Naive B cell (primary cell): ENCODE measurements at places on chromosomes 13 and 19. TPM values are rescaled to one million over a fixed set of nuclear protein-coding genes. Genes with fewer than 3 reads are reported as not detected.

The ZFP82 gene
- 23.7 TPM for polyA plus RNA-seq

DNA sequence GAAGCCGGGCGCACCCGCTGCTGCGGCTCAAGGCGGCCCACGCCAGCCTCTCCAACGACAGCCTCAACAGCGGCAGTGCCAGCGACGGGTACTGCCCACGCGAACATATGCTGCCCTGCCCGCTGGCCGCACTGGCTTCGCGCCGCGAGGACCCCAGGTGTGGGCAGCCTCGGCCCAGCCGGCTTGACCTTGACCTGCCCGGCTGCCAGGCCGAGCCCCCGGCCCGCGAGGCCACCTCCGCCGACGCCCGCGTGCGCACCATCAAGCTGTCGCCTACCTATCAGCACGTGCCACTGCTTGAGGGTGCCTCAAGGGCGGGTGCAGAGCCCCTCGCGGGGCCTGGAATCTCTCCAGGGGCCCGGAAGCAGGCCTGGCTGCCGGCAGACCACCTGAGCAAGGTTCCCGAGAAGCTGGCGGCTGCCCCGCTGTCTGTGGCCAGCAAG is 13.0 kb downstream of the C19orf25 start:
- H3K4me1 ChIP-seq = peaks cover 6% of the 10 kb centered on the region
- no peaks in the 10 kb centered on the region for H3K27me3 ChIP-seq
- H3K4me3 ChIP-seq = no peak overlapping the region
- H3K27ac ChIP-seq = no peak overlapping the region
- H3K36me3 ChIP-seq = no peaks in the 10 kb centered on the region

DNA sequence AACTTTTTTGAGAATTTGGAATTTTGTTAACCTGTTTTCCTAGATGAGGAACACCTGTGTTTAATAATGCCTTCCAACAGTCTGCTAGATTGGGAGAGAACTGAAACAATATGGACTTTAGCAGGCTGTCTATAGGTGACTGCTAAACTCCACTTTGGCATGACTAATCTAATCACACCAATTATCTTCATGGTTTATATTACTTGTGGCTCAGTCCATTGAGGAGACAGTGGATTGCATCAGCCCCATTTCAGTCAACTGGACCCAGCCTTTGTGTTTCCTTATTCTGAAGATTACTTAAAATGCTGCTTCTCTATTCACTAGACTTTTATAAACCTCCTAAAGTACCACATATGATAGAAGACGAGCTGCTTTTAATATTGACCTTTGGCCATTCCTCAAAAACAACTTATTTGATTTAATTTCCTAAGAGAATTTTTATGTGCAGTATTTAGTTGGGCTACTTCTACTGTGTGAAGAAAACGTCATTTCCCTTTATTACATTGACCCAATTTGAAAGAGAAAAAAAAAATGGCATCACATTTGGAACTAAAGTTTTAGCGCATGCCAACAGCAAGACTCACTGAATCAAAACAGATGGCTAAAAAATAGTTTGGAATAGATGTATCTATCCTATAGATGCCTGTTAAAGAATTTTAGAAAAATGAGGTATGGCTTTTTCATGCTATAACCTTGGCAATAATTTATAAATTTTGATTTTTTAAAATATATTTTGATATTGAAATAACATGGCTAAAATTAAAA is 295.8 kb downstream of the NDFIP2 start:
- no peak overlapping the region for H3K27ac ChIP-seq
- no peaks in the 10 kb centered on the region for H3K4me1 ChIP-seq
- H3K27me3 ChIP-seq = no peaks in the 10 kb centered on the region
- H3K36me3 ChIP-seq = no peaks in the 10 kb centered on the region
- H3K4me3 ChIP-seq = no peak overlapping the region
- no peak for DNase-seq

GRCh38 chr19:7494416-7495098 is 5.7 kb upstream of the PEX11G start:
- H3K27ac ChIP-seq = no peak overlapping the region
- H3K4me3 ChIP-seq = no peak overlapping the region
- DNase-seq = no peak
- no peaks in the 10 kb centered on the region for H3K36me3 ChIP-seq
- H3K27me3 ChIP-seq = peaks cover 12% of the 10 kb centered on the region

GRCh38 chr19:12647490-12648071 is 19.0 kb downstream of the MAN2B1 start:
- no peaks in the 10 kb centered on the region for H3K27me3 ChIP-seq
- H3K27ac ChIP-seq = no peak overlapping the region
- peak; percentile 19 for DNase-seq
- peaks cover 5% of the 10 kb centered on the region for H3K4me1 ChIP-seq
- no peaks in the 10 kb centered on the region for H3K36me3 ChIP-seq

- H3K4me3 ChIP-seq = peak within 1 kb of the TSS; percentile 85
- H3K4me1 ChIP-seq = peaks cover 27% of the 10 kb centered on the region
- no peaks in the 10 kb centered on the region for H3K27me3 ChIP-seq
- DNase-seq = peak; percentile 98
- no peaks in the 10 kb centered on the region for H3K36me3 ChIP-seq
These were observed at the start of gene TNFAIP8L1 for GRCh38 chr19:4638828-4639530. TSS of gene TNFAIP8L1 (plus strand) at chr19:4639516. CDS start at chr19:4651870, 12,354 bp downstream.

DNA sequence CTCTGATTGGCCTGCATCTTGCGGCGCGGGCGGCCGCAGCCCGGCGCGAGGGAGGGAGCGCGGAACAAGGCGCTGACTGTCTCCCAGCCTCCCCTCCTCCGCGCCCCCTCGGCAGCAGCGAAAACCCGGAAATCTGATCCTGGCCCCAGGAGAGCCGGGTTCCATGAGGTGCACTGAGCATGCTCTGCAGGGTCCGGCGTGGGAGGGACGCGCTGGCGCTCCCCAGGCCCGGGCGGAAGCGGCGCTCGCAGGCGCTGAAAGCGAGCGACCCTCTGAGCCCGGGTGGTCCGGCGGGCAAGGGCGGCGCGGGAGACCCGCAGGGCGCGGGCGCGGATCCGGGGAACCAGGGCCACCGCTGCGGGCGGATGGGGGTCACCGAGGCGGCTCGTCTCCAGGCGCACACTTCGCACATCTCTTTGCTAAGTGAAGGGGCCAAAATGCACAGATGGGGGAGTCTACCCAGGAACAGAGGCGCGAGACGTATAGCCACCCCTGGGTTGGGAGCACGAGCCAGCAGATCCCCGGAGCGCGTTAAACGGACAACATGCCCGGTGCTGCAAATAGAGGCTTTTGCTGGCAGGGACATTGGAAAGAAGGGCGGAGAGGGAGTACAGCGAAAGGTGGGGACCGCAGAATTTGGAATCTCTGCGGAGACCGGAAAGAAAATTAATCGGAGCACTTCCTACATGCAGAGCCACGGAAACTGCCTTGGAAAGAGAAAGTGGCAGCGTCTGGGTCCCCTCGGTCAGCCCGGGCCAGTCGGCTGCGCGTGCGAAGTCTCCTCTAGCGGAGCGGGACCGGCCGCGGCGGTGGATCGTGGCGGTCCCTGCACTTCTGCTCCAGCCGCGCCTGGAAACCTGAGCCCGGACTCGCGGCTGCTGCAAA is 510 bp upstream of the PCDH9 start:
- no peaks in the 10 kb centered on the region for H3K27me3 ChIP-seq
- peak overlapping the region; percentile 96 for H3K27ac ChIP-seq
